ENCODE measurements at places on chromosomes 12 and 14.
A peak's percentile ranks its signal among the peaks of the same experiment; 100 is the strongest.

- no peak for DNase-seq
These were observed 18.9 kb downstream of the ABCB9 start for GRCh38 chr12:122947352-122947792.

- no peak for DNase-seq
These were observed 23.3 kb upstream of the CCER1 start for GRCh38 chr12:90978117-90978770.

DNA sequence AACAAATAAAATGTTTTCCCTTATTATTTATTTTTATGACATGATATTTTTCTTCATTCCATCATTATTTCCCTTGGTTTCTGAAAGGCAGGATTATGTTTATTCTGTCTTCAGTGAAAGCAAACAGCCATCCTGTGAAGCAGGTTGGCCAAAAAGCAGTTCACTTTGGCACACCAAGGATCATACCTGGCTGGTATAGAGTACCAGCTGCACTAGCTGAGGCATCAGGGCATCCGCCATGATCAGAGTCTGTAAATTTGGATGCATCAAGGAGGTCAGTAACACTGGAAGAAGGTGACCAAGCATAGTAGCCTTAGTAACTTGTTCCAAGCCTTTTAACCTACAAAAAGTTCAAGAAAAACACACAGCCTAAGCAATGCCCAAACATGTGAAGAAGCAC, 123.3 kb downstream of the HECTD4 start:
- DNase-seq, result no peak

DNA sequence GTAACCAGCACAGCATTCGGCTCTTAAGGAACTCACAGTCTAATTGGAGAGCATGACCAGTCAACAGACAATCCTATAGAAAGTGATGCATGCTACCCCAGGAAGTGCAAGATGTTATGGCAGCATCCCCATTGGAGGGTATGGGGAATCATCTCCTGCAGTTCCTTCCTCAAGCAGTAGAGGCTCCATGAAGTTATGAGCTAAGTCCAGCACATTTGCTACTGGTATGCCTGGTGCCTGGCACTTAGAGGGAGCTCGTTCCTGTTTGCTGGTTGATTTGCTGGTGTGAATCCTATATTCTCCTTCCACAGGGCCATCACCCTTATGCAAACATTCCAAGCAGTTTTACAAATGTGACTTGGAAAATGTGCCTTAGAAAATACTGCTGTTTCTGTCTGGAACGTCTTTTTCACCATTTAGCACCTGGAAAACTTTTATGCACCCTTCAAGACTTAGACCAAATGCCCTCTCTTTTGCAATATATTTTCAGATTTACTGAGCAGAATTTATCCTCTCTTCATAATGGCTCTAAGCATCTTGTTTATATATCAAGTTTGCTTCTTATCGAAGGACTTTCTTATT, 136.1 kb upstream of the WSCD2 start:
- no peak for DNase-seq

- no peak for DNase-seq
These were observed 13.3 kb downstream of the PPP2R5C start for GRCh38 chr14:101774814-101775213.

- DNase-seq, result no peak
These were observed 40.1 kb upstream of the PARP11 start for GRCh38 chr12:3913278-3913677.

- DNase-seq, result peak; percentile 32
These were observed 4.8 kb upstream of the DGLUCY start for GRCh38 chr14:91108941-91109611.

DNA sequence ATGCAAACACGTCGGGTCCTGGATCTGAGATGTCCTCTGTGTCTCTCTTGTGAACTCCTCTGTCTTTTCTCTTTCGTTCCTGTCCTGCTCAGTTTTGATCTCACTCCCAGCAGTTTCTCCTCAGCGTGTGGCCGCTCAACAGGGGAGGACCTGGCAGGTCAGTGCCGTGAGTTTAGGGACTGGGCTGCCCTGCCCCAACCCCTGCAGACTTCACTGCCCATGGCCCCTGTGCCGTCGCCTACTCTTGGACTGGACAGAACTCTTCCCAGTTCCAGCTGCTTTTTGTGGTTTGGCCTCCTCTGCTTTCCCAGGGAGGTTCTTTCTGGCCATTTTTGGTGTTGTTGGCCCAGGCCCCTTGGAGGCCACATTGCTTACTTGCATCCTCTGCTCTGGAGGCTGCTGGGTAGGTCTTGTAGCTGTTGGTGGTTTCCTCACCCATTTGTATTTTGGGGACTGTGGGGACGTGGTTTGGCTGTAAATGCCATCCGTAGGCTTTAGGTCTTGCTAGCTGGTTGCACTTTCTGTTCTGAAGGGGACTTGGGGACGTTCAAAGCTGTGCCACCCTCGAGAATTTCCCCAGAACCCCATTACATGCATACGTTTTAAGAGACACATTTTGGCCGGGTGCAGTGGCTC, 20.0 kb upstream of the DNAH10 start:
- DNase-seq, result peak; percentile 22

DNA sequence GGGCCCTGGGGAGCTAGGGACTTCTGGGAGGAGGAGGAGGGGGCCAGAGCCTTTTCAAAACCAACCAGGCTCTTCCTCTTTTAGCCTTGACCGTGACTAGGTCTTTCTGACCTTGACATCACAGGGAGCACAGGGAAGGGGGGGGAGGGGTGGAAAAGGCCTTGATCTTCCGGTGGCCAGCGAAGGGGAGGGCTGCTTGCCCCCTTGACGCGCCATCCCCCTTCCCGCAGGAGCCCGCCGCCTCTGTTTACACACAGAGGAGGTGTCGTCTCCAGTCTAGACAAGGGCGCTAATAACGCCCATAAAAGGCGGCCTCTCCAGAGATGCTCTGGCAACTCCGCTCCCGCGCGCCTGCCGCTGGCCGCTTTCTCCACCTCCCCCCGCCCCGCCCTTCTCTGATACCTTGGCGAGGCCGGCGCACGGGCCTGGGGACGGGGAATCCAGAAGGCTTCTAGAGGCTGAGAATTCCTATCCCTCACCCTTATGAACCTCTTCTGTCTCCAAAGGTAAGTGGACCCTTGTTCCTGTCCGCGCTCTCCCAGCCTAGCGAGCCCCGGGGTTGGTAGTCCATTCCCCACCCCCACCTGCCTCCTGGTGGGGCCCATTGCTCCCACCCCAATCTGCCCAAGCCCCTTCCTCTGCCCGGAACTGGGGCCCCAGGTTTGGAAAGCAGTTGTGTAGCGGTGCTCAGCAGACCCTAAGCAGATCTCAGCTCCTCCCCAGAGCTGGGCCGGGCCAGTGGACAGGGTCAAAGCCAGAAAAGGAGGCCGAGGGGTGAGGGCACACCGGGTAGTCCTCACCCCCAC, 4.9 kb upstream of the HOXC12 start:
- DNase-seq, result no peak

DNA sequence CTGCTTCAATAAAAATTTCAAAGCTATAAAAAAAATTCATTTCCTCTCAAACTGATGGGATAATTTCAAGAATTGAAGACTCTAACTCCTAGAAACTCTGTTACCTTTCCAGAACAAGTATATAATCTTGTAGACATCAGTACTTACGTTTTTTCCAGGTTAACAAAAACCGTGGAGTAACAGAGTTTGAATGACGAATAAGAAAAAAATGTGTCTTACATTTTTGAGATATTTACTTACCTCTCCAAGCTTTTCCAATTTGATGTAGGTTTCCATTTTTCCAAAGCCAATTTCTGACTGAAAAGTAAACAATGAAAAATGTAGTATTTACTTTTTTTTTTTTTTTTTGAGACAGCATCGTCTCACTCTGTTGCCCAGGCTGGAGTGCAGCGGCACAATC, 100.2 kb downstream of the CDK17 start:
- DNase-seq, result no peak

- DNase-seq, result no peak
These were observed 205.0 kb upstream of the FOXN3 start for GRCh38 chr14:89621791-89622638.

DNA sequence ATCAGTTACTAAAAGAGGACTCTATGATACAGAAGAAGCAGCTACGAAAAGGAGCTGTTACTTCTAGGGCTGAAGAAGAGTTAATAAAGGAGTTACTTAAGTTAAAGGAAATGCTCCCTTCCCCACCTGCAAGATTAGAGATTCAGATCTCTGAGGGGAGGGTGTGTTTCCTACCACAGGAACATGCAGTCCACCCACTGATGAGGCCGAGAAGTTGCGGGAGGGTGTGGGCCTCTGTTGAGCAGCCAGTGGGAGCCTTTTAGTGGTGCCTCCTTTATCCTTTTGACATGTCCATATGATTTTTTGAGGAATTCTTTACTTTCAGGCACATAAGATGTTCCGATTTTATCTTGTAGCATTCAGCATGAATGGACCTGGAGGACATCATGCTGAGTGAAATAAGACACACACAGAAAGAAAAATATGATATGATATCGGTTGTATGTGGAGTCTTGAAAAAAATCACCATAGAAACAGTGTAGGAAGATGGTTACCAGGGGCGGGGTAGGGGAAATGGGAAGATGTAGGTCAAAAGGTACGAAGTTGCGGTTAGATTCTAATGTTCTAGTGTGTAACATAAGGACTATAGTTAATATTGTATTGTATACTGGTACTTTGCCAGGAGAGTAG, 4.4 kb upstream of the M6PR start:
- DNase-seq, result peak; percentile 46

GRCh38 chr12:19916974-19917373, 451.4 kb upstream of the PDE3A start:
- DNase-seq, result no peak

GRCh38 chr12:51862947-51863346, 14.4 kb upstream of the FIGNL2 start:
- DNase-seq, result no peak

- no peak for DNase-seq
These were observed 291.6 kb downstream of the AKAP6 start for GRCh38 chr14:32620724-32621123.

DNA sequence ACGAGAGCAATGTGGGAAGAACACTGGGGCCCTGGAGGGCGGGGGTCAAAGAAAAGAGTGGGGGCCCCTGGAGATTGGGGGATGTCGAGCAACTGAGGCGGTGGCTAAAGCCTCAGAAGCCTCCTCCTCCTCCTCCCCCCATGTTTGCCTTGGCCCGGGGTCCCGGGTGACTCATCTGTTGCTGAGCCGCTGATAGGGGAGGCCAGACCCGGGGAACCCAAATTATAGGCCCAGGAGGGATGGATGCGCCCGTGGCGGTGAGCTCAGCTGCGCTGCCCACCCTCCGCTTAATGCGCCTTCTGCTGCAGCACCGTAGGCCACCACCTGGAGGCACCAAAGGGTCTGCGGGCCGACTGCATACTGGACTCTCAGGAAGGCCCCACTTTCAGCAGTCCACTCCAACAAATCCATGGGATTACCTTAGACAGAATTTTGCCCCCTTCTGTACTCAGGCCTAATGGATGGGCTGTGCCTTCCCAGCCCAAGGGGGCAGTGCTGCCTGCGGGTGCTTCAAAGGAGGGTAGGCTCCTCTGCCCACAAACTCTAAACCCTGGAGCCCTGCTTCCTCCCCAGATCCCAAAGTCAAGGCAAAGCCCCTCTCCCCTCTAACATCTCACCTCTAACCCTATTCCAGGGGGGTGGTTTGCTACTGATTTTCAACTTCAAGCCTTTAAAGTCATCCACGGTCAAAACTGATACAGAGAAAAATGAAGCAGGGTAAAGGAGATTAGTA, 2.6 kb upstream of the WNT10B start:
- no peak for DNase-seq

DNA sequence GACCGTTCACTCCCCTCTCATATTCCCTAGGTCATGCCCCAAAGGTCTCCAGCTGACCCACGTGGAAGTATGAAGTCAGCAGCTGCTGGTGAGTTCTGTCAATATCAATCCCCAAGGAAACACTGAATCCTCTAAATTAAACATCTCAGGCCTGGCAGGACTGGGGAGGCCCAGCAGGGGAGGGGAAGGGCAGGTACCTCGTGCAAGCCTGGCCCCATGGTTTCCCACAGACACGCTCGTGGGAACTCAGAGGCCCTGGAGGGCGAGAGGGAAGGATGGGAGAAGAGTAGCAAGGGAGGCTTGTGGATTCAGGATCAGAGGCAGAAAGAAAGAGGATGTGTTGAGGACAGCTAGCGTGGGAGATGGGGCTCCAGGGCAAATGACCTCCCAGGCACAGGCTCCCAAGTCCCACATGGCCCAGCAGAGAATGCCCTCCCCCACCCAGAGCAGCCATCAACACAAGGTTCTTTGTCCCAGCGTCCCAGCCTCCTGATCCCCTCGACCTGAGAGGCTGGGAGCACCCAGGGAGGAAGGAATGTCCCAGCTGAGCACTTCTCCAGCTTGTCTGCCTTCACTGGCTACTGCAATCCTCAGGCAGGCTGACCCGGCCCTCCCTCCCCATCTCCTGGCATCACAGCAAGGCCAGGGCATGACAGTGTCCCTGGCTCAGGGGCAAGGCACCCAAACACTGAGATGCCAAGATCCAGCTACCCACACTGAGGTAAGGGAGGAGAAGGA, 20.1 kb upstream of the RPLP0 start:
- no peak for DNase-seq

- DNase-seq, result no peak
These were observed 605 bp downstream of the ZCRB1 start for GRCh38 chr12:42325326-42325652.

DNA sequence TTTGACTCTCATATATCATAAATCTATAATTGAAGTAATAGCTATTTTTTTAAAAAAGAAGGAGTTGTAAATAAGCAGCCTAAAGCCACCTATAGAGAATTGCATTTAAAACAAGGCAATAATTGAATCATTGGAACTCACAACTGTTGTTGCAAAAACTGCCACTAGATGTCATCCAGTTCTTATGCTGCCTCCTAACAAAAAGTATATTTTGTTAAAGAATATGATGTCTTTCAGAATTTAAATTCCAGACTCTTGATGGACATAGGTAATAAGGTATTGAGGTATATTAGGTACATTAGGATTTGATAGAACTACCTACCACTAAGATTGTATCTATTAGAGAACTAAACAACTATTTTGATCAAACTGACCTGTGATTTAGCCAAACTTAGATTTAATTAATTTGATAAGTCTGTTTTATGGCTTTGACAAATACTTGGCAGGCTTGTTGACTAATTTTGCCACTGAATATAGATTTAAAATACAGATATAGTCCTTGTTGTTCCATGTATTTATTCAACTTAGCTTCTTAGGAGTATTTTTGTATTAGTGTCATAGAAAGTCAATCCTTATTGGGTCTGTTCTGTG, 401.4 kb downstream of the RPL10L start:
- DNase-seq, result no peak

GRCh38 chr12:120237360-120238171, 28.0 kb downstream of the PXN start:
- no peak for DNase-seq

- DNase-seq, result no peak
These were observed 5.4 kb upstream of the EML5 start for GRCh38 chr14:88798156-88798555.

GRCh38 chr12:127888943-127889719, 377.8 kb upstream of the TMEM132C start:
- no peak for DNase-seq

- no peak for DNase-seq
These were observed 8.2 kb downstream of the WBP11 start for GRCh38 chr12:14795028-14795448.

GRCh38 chr12:32134101-32134888, 27.6 kb downstream of the BICD1 start:
- peak; percentile 18 for DNase-seq

DNA sequence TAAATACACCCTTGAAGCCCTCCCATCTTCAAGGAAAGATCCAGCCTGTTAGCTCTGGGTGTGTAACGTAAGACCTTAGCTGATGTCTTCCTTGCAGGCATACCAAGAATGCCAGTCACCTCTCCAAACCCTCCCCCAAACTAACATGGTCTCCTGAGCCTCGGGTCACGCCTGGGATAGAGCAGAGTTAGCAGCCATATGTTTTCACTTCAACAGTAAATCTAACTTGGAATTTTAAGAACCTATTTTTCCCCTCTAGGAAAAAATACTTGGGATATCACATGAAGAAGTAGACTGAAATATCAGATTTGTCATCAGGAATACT, 27.9 kb downstream of the BCL2L14 start:
- no peak for DNase-seq

Measured in activated gamma-delta T cell treated with Interleukin-2 at 50 U/mL for 16 hours (primary cell).